Dermis blood vessel endothelial cell (primary cell): ENCODE measurements at places on chromosomes 16 and 17. TPM values are rescaled to one million over a fixed set of nuclear protein-coding genes. Genes with fewer than 3 reads are reported as not detected.

DNA sequence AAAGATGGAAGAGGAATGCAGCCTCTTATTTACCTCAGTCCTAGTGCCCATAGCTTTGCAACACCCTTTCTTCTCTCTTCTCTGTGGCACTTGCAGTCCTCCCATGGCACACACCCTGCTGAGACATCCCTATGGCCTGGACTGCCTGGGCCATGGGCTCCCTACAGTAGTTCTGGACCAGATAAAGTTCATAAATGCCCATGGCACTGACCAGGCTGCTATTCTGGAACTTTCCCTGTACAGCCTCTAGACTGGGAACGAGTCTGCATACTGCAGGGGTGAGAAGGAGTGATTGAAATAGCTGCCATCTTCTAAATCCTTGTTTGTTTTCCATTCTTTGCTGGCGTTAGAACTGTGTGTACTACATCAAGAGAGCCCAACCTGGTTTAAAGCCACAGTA lies 24.5 kb upstream of the ADAM11 start:
- no peak for DNase-seq

DNA sequence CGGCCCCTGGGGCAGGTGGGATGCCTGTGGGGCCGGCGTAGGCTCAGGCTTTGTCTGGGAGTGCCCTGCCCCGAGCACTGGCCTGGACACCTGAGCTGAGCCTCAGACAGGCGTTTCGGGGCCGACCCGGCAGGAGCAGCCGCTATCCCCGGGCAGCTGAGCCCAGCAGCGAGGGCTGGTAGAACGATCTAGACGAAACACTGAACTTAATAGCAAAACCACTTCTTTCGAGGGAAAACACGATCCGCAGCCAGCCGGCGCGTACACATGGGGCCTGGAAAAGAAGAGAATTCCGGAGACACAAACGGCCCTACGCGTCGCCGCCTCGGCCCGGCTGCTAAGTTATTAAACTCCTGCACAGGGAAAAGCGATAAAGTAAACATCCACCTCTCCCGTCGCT lies 22.0 kb upstream of the SSTR5 start:
- no peak for DNase-seq

GRCh38 chr17:82015311-82015971 lies 7.2 kb downstream of the CENPX start:
- no peak for DNase-seq

DNA sequence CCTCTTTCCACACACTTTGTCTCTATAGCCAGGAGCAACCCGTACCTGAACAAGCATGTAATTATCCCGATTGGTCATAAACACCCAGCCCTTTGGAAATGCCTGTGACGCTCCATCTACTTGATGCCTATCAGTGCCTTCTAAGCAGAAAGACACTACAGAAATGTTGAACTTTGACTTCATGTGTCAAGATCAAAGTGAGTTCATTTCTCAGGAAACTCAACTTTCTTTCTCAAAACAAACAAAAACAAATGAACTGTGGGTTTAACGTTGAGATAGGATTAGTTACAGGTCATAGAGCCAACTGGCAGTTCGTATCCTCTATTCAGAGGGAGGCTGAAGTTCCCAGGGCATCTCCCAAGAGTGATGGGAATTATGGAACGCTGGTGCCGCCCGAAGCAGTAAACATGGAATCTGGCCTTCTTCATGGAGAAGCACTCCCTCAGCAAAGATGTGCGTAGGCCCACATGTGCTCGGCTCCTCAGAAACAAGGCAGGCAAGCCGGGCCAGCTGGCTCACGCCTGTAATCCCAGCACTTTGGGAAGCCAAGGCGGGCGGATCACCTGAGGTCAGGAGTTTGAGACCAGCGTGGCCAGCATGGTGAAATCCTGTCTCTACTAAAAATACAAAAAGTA lies 9.5 kb downstream of the SLC6A4 start:
- no peak for DNase-seq

Gene CARD14
- 0.34 and 1.1 TPM in 2 replicates for total RNA-seq

Gene HOXB8
- total RNA-seq, result 1.2 and 4.1 TPM in 2 replicates
